ENCODE measurements at places on chromosomes 6 and 20.
A peak's percentile ranks its signal among the peaks of the same experiment; 100 is the strongest.

GRCh38 chr6:1337791-1338190, 25.9 kb downstream of the FOXQ1 start:
- DNase-seq: no peak

- DNase-seq: no peak
Measured at GRCh38 chr6:4975506-4975905, 28.3 kb downstream of the RPP40 start.

DNA sequence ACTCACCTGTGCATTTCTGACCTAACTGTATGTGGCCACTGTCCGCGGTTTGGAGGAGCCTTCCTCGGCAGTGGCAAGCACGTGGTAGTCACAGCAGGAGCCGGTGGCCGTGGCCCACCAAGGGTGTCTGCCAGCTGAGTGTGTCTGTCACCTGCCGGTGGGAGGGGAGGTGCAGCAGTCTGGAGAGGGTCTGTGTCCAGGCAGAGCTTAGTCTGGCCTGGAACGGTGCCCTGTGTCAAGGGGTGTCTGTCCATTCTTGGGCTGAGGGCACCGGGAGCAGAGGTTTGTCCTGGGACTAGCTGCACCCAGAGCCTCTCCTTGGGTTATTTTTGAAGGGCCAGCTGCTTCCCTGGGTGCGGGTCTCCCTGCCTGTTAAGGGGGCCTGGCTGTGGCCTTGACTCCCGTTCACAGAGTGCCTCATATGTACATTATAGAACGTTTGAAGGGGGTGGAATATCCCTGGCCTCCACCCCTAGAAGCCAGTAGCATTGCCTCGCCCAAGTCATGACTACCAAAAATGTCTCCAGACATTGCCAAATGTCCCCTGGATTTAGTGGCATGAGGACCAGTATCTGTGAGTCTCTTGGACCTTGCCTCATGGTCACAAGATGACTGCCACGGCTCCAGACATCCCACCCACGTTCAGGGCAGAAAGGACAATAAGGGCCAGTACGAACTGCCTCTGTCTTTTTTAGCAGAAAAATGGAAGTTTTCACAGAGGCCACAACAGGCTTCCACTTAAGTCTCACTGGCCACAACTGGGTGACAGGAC, 5.2 kb downstream of the RBM38 start:
- no peak for DNase-seq

- DNase-seq: no peak
Measured at GRCh38 chr20:10475225-10475624, 40.1 kb downstream of the SLX4IP start.

DNA sequence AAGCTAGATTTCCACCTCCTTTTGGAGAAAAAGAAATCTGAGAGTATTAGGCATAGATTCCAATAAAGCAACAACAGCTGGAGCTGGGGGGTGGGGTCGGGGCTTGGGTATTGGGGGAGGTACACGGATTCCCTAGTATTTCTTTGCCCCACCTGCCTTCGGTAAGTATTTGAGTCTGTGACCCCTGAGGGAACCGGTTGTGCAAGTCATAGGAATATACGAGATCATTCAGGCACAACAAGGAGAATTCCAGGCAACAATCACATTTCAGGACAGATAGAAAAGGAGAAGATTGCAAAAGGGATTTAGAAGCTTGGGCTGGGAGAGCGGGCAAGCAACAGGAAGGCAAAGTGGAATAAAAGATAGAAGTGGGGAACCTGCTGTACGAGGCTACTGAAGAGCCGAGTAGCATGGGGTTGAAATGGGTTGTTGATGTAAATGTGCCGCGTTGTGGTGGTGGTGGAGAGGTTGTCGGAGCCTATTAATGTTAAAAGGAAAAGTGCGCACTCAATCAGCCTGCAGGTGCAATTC, 148.9 kb downstream of the BCAS1 start:
- no peak for DNase-seq

GRCh38 chr6:41232667-41233066, 4.5 kb downstream of the TREML4 start:
- DNase-seq: no peak

- DNase-seq: peak; percentile 68
Measured at GRCh38 chr20:63652192-63652980, 838 bp downstream of the STMN3 start.

GRCh38 chr20:3922983-3923339, 33.8 kb downstream of the PANK2 start:
- no peak for DNase-seq

- DNase-seq: no peak
Measured at GRCh38 chr20:47440857-47441773, 60.6 kb upstream of the NCOA3 start.

- peak; percentile 80 for DNase-seq
Measured at GRCh38 chr20:64101731-64102621, 5.4 kb downstream of the NPBWR2 start.

DNA sequence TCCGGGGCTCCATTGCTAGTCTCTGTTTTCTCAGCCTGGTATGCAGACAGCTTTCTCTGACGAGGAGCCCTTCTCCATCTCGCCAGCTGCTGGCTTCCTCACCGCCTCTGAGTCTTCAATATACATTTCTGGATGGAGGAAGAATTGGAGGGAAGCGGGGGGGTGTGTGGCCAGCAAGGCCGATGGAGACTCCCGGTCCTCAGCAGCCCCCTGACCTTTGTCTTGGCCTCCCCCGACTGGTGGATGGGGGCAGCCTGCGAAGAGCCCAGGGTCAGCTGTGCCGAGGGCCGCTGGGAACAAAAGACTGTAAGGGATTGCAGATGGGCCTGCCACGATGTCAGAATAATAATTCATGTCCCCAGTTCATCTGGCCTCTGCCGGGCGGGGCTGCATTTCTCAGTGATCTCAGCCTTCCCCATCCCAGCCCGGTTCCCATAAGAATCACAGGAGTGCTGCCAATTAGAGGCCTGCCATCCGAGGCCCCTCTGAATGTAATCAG, 54.3 kb upstream of the STX16 start:
- no peak for DNase-seq

DNA sequence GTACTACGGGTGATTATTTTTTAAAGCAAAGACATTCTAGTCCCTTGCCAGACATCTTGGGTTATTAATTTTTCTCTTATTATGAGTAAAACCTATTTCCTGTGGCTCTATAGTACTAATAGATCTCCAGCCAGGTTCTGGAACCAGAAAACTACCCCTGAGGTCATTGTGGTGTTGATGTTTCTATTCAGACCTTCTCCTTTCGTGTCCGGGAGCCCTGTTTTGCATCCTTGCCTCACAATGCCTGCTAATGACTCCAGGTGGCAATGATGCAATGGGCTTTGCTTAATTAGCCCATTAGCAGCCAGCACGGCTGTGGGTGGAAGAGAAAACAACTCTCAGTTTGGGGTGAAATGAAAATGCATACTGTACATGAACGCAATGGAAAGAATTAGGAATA, 62.9 kb upstream of the ARG1 start:
- DNase-seq: no peak

GRCh38 chr20:45500022-45500421, 15.4 kb downstream of the SPINT3 start:
- no peak for DNase-seq

Data from CD4-positive, alpha-beta T cell treated with Interleukin-17A for 4 hours (primary cell).